ENCODE measurements at places on chromosomes 7 and 10. TPM values are rescaled to one million over a fixed set of nuclear protein-coding genes. Genes with fewer than 3 reads are reported as not detected.

Gene ATOH7
- 0.94 TPM for total RNA-seq

Gene EGFR
- 19.7 TPM for total RNA-seq

Gene PAXIP1
- 23.2 TPM for total RNA-seq

Gene MUC12
- not detected for total RNA-seq

Gene LIPJ
- 3.8 TPM for total RNA-seq

Gene CCL24
- not detected for total RNA-seq

Gene TYW1B
- 5.3 TPM for total RNA-seq

Gene USP6NL
- 42.3 TPM for total RNA-seq

Gene C7orf33
- total RNA-seq: not detected

Gene CCSER2
- total RNA-seq: 110 TPM

Gene PGAM2
- total RNA-seq: 2.5 TPM

Gene R3HCC1L
- 21.0 TPM for total RNA-seq

Gene OR13A1
- 0.63 TPM for total RNA-seq

Gene POLR2J2
- 15.3 TPM for total RNA-seq

Gene SORBS1
- total RNA-seq: 303 TPM

Gene CFAP43
- total RNA-seq: 10.3 TPM

Gene LIPN
- not detected for total RNA-seq

Gene NUTM2B
- 2.8 TPM for total RNA-seq

Gene HPSE2
- 0.63 TPM for total RNA-seq

Gene CTAGE4
- 1.6 TPM for total RNA-seq

All from parietal lobe (tissue), 2 donors.